ENCODE measurements at places on chromosomes 7 and 10.

DNA sequence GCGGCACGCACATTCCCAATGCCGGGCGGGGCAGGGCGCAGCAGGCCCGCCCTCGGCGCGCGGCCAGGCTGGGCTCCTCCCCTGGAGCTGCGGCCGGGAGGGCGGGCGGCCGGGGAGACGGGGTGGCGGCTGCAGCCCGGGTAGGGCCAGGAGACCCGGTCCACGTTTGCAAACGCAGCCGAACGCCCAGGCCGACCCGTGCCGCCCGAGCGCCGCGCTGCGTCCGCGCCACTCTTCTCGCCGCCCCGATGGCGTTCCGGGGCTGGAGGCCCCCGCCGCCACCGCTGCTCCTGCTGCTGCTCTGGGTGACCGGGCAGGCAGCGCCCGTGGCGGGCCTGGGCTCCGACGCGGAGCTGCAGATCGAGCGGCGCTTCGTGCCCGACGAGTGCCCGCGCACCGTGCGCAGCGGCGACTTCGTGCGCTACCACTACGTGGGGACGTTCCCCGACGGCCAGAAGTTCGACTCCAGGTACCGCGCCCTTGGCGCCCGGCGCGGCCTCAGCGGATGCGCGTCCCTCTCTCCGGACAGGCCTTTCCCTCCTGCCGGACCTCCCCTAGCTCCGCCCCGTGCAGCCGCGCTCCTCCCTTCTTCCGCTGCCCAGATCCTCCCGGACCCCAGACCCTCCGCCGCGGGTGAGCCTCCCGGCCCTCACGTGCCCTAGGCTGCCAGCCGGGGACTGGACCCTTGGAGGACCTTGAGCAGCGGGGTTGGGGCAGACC lies at the start of gene FKBP9:
TSS of gene FKBP9 (plus strand) at position 115 of the 720 bp plus-strand sequence. CDS start at position 249, 134 bp downstream.
- no peak for DNase-seq

DNA sequence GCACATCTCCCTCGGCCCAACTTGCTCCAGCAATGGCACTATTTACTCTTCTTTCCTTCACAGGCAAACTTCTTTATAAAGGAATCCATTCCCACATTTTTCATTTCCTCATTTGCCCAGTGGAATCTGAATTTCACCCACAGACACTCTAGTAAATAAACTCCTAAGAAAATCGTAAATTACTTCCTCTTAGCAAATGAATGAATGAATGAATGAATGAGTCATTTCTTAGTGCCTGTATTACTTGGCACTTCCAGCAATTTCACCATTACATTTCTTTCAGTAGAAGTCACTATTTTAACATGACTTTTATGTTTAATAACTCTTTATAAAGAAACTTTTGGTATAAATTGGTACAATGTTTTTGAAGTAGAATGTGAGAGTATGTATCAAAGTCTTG lies 55.7 kb downstream of the DDC start:
- no peak for DNase-seq

GRCh38 chr10:13099144-13099665 lies 758 bp upstream of the OPTN start:
- no peak for DNase-seq

DNA sequence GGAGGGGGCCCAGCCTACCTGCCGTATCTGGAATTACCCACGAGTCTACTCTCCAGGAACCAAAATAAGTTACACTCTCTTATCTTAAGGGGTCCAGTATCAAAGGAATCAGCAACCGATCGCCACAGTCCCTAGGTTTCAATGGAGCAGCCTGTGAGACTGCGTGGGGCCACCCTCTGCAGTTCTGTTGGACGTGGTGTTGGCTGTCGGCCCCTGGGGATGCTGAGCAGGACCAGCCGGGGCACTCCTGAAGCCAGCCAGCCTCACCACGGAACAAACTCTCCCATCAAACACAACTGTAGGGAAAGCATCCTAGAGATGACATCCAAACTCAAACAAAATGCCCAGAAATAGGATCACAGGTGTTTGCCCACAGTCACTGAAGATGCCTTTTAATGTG lies 25.5 kb upstream of the ABLIM1 start:
- no peak for DNase-seq

DNA sequence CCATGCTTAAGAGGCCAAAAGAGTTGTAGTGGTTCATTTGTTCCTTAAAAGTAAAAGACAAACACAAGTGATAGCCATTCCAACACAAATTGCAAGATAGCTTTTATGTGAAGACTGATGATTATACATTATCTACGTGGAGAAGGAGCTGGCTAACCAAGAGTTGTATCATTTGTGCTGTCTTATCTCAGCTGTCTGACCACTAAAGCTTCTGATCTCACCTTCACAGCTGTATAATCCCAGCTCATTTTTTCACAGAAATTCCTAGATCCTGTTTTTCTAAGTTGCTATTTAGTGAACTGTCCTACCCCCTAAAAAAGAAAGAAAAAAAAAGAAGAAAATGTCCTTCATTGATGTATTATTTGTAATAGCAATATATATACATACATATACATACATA lies 9.8 kb downstream of the USP6NL start:
- no peak for DNase-seq

DNA sequence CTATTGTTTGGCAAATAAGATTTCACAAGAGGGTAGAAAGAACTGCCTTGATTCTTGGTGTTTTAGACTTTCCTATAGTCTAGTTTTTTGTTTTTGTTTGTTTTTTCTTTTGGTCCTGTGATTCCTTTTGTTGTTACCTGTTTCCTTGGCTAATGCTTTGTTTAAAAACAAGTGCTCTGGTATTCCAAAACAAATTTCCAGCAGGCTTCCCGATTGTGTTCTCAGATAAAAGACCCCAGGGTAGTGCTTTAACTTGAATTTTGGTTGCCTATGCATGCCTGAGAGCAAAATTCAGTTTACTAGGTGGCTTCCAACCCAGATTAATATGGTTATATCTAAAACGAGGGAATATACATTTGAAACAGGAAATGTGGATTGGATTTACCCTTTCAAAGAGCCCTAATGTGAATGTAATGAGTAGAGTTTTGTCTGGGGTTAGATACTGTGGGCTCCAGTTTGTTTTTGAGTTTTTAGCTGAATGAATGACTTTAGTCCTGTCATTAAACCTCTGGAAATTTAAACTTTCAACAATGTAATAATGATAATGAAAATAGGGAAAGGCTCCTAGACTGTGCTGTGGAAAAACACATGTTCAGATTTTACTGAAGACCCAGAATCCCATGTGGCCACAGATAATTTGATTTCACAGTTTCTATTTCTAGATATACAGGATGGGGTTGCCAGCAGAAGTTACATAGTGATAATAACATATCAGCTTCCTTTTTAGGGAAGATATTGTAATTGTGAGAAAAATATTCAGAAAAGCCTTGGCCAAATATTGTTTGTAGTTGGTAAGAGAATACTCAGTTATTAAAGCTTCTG lies 23.9 kb downstream of the AUTS2 start:
- DNase-seq, result no peak

DNA sequence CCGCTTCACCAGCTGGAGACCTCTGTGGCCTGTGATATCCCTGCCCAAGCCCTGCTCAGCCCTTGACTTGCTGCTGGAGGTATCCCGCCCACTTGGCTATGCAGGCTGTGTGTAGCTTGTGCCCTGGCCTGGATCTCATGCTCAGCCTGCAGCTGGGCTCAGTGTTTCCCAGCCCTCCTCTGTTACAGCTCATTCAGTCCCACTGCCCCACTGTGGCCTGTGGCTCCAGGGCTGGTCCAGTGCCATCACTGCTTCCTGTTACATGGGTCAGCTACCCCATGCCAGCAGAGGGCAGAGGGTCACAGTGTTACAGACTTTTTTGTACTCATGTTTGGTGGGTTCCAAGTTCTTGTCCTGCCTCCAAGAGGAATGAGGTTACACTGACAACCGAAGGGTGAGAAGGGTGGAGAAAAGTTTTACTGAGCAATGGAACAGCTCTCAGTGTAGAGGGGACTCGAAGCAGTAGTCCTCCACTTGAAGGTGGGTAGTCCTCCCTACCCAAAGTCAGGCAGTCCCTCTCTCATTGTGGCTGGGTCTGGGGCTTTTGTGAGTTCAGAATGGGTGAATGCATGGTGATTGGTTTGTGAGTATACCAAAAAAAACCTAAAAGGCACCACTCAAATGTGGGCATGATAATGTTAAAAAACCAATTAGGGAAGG lies 100.4 kb downstream of the ANKRD7 start:
- no peak for DNase-seq

- no peak for DNase-seq
Observed at GRCh38 chr7:148747274-148747673, 48.6 kb downstream of the CUL1 start.

GRCh38 chr10:127776816-127777215 lies 39.8 kb downstream of the FOXI2 start:
- DNase-seq, result no peak

DNA sequence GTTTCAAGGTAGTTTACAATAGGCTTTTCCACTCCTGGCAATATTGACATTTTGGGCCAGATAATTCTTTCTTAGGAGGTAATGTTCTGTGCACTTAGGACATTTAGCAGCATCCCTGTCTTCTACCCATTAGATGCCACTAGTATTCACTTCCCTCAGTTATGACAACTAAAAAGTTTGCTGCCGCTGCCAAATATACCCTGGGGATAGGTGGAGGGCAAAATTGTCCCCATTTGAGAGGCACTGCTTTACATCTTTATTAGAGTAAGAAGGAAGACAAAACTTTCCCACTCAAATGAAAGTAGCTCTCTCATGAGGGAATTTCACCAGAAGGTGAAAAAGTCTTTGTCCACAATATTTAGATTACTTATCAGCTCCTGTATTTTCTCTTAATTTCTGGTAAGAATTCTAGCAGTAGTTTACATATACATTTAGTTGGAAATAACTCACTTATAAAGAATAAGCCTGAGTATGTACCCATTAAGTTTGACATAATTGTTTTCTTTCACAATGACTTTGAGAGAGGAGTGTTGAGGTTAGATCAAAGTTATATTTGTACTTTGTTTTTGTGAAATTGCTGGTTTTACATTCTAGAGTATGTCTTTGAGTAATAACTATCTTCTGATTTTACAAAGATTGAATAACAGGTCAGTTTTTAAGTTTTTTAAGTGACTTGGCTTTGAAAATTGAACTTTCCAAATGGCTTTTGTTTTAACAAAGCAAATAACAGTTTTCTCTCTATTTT lies 46.0 kb downstream of the HELLS start:
- no peak for DNase-seq

DNA sequence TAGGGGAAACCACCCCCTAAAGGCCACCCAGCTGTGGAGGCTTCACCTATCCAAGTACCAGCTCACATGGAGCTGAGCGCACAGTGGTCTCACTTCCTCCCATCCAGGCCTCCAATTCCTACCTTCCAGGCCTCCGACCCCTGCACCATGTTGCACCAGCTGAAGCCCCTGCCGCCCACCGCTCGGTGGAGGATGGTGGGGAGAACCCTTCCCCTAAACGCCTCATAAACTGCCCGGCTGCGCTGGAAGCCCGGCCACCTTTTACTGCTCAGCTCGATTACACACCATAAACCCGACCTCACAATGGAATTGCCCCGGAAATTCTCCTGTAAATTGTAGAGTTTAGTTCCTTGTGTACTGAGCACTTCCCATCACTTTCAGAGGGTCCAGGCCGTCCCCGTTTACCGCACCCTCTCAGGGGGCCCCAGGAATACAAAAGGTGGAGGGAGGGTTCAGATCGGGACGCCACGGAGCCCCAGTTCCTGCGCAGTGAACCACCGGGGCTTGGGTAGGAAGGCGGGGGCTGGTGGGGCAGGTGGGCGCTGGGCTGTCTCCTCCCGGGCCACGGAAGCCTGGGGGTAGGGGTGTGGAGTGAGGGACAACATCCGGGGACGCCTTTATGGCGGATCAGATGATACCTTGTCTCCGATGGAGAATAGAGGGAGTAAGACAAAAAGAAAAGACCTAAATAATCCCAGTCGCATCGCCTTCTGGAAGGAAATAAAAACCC lies 1.4 kb upstream of the HOXA7 start:
- no peak for DNase-seq

GRCh38 chr10:119421891-119422681 lies 120.4 kb downstream of the RGS10 start:
- DNase-seq, result no peak

GRCh38 chr10:131758939-131759301 lies 141.9 kb upstream of the PPP2R2D start:
- DNase-seq, result no peak

DNA sequence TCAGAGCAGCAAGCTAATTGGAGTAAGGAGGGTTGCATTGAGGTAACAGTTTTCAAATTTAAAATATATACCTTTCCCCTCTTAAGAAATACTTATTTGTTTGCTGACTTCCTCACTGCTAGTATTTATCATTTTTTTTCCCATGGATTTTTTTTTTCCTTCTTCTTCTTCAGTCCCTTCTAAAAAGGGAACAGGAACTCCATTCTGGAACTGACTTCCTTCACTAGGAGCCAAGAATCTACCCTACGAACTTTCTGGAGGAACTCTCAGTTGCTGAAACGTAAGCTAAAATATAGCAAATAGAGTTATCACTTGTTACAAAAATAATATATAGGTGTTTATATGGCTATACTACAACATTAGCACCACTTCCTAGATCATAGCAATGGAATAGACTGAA lies 95.4 kb downstream of the HGF start:
- no peak for DNase-seq

- no peak for DNase-seq
Observed at GRCh38 chr7:125661-126060, 66.7 kb upstream of the FAM20C start.

GRCh38 chr10:3892440-3893425 lies 107.7 kb upstream of the KLF6 start:
- no peak for DNase-seq

GRCh38 chr10:23258516-23258915 lies 66.4 kb downstream of the PTF1A start:
- DNase-seq, result no peak

- DNase-seq, result no peak
Observed at GRCh38 chr7:979886-980571, 3.0 kb upstream of the CYP2W1 start.

DNA sequence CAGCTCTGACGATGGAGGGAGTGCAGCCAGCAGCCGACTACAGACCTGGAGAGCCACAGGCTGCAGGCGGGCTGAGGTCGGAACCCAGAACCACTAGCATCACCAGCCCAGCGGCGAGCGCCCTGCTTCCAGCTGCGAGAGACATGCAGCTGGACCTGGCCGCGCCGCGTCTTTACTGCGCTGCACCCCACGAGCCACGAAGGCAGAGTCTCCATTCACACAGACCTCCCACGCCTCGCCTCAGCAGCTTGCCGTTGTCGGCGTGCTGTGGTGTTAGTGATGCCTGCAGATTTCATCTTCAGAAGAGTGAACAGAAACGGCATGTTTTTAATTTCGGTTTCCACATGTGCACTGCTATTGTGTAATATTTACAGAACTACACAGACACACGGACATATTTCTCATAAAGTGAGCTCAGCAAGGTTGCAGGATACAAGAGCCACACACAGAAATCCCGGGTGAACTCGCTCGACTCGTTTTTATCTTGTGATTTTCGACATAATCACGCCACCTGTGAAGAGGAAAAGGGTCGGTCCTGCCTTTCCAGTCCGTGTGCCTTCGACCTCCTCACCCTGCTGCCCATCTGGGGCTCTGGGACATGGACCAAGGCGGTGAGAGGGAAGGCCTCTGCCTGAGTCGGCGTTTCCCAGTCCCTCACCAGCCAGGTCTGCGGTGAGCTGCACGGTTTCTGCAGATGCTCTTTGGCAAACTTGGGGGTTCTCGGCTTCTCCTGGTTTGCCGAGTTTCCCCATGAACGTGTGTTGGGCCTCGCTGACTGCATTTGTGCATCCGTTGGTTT lies 252.2 kb downstream of the ELFN1 start:
- DNase-seq, result no peak

Measured in stimulated activated CD8-positive, alpha-beta memory T cell treated with anti-CD3 and anti-CD28 coated beads, Interleukin-4, amount 100 ng/mL, for 1 hour (primary cell).